ENCODE measurements at places on chromosomes 12 and 14.

DNA sequence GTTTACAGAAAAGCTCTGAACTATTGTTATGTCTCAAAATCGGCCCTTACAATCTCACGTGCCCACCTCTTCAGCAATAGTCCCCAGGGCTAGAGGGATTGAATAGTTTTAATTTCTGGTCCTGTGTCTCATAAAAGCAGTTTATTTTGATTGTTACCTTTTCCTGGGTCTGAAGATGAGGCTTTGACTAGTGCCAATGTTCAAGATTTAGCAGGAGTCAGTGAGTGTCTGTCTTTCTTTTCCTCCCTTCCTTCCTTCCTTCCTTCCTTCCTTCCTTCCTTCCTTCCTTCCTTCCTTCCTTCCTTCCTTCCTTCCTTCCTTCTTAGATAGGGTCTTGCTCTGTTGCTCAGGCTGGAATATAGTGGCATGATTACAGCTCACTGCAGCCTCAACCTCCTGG lies 24.7 kb upstream of the SOCS2 start:
- no peak for DNase-seq

GRCh38 chr12:91824991-91825390 lies 320.7 kb downstream of the BTG1 start:
- DNase-seq, result no peak

DNA sequence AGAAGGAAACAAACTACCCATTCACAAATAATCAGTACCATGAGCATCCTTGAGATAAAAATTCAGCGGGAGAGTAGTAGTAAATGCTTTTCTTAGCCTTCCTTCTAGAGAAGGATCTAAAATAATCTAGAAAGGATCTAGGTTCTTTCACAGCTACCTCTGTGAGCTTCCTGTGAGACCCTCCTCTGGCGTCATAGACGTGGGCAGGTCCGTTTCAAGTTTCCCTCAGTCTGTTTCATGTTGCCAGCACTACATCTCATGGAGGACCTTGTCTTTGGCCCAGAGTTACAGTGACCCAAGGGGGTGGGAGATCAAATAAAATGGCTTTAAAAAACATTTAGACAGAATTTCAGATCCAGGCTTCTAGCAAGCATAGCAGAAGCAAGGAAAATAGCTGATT lies 13.6 kb downstream of the DAAM1 start:
- no peak for DNase-seq

DNA sequence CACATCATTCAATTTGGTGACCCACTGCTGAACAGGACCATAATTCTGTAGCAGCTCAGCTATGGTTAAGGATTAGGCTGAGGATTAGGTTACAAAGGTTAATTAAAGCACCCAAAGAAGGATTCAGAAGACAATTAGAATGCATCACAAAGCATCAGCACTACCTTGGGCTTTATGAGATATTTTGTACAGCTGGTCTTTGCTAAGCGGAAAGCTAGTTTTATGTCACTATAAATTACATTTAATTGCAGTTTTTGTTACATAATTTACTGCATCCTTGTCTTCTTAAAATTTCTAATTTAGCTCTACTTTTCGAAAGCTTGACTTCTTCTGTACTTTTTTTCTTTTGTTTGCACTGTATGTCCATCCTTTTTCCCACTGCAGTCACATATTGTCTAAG lies 711.5 kb downstream of the RPS29 start:
- no peak for DNase-seq

DNA sequence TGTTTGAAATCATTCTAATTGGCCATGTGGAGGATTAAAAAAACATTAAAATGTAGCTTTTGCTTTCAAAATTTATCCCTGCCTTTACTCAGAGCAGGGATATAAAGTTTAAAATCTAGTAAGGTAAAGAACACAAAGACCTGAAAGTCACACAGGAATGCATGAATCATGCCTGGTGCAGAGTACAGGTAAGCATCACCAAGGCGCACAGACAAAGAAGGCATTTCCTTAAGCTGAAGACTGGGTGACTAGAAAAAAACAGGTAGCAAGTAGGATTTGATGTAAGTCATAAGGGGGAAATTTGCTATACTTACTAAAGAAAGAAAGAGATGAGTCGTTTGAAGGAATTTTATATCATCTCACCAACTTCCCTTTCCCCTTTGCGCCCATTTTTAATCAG lies 405.6 kb downstream of the GXYLT1 start:
- no peak for DNase-seq

DNA sequence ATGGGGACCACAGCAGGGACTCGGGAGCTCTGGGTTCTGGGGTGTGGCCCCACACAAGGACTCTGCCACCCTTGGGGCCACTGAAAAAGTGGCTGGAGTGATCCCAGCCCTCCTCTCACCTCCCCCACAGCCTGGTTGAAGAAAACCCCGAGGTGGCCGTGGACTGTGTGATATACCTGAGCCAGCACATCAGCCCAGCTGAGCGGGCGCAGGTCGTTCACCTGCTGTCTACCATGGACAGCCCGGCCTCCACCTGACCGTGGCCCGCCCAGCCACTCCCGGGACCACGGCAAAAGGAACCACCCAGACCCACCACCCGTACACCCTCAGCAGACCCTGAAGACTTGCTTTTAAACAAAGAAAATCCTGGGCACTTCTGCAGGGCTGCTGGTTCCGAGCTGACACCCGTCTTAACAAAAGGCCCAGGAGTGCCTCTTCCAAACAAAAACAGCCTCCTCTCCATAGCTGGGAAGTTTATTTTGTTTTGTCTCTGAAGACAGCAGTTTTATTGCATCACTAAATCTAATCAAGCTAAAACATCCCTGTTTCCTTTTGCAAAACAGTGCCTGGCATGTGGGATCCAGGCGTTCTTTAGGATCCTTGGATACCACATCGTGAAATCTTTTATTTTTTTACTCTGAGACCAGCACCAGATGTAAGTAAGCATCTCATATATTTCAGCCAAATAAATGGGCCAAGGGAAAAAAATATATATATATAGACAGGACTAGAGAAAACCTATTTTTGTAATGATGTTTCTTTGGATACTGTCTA lies 42.8 kb downstream of the FOXN4 start:
- no peak for DNase-seq

GRCh38 chr14:60095781-60096450 lies 4.2 kb downstream of the PCNX4 start:
- no peak for DNase-seq

DNA sequence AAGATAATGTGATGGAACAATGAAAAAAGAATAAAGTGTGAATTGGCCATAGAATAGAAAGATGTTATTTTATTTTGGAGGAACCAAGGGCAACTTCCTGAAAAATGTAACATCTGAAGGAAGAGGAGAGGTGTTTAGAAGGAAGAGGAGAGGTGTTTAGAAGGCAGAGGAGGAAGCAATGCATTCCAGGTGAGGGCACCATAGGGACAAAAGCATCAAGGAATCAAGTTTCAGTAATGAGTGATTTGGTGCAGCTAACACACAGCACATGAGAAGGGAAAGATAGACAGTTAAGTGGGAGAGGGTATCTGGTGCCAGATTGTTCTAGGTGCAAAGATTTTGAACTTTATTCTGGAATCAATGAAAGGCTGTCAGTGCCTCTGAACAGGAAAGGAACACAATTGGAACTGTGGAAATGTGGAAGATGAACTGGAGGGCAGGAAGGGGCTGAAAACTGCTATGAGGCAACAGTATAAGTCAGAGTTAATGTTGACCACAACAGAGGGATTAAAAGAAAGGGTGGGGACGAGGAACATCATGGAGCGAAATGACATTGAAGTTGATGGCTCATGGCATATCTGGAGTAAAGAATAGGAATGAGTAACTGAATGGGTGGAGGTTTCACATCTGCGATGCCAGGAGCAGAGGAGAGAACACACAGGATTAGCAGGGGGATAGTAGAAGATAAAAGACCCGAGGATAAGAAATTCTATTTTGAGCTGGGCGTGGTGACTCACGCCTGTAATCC lies 326.6 kb downstream of the LRIG3 start:
- peak; percentile 6 for DNase-seq

DNA sequence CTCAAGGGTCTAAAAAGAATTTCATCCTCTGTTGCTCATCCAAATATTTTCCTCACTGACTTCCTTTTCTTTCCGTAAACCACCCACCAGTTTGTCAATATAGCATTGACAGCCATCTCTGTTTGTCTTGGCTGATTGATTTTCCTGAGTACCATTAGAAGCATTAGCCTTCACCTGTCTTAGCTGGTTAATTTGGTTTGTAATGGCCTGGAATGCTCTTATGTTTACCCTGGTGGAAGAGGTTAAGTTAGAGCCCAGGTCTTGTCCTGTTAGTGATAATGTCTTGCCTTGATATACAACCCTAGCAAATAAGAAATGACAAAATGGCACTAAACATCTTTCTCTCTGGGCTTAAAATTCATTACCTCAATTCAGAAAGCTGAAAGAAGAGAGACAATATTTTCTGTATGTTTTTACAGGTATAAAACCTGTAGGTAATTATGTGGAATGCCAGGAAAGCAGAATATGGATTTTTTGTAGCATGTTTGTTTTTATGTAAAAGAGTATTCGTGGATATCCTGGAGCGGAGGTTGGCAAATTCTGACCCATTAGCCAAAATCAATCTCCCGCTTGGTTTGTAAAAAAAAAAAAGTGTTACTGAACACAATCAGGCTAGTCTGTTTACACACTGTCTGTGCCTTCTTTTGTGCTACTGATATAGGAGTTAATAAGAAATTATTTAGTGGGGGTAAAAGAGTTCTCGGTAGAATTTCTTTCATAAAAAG lies 224.4 kb upstream of the DAAM1 start:
- no peak for DNase-seq

DNA sequence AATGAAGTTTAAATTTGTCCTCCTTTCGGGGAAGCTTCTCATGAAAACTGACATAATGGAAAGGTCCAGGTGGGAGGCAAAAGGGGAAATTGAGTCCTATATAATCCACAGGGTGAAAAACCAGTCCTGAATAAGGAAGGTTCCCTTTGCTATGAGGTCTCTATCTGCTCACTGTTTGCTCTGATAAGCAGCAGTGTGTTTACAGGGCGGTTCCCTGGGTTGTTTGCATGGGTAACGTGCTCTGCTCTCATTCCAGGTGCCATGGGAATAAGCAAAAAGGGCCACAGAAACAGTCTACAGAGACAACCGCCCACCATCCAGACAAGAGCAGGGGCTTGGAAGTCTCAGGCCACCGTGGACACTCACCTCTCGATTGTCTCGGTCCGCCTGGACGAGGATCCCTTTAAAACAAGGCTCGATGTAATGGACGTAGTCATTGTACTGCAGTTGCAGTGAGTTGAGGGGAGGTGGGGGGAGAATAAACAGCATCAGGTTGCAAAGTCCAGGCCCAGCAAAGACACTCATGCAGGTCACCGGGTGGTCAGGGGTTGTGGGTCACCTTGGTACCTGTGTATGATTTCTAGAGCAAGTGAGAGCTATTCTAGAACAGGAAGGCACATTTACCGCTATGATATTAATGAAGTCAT lies 32.7 kb downstream of the CACNA2D4 start:
- DNase-seq, result no peak

DNA sequence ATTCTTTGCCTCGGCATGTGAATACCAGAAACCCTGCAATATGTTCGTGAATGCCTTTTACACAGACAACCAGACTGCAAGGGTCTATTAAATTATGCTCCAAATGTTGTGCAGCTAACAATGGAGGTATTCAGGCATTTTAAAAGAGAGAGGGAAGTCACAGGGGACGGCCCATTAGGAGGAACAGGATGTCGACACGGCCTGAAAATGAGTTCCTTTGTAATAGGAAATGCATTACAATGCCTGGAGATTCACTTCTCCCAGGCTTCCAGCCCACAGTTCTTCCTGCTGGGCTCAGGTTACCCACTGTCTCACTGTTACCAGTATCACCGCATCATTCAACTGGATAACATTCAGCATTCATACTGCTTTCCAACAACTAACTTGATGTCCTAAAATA lies 2.5 kb downstream of the DUSP6 start:
- no peak for DNase-seq

GRCh38 chr12:3493859-3494176 lies 2.8 kb downstream of the PRMT8 start:
- no peak for DNase-seq

- DNase-seq, result no peak
These were observed 7.2 kb downstream of the CCDC85C start for GRCh38 chr14:99596772-99597171.

DNA sequence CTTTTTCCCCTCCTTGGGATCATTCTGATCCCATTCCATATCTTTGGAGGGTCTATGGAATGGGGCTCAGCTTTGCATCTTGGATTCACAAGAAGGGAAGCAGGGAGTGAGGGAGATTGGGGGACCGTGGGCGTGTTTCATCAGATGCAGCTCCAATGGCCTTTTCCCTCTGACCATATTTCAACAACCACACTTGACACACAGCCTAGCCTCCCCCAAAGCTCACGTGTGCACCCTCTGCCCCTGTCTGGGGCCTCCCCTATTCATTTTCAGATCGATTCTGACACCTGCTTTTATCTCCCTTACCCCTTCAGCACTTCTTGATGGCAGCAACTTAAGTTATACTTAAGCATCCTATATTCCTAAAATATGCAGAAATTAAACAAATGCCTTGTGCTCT lies 126.6 kb downstream of the CHST11 start:
- DNase-seq, result no peak

GRCh38 chr14:51823706-51824105 lies 36.7 kb upstream of the GNG2 start:
- no peak for DNase-seq

DNA sequence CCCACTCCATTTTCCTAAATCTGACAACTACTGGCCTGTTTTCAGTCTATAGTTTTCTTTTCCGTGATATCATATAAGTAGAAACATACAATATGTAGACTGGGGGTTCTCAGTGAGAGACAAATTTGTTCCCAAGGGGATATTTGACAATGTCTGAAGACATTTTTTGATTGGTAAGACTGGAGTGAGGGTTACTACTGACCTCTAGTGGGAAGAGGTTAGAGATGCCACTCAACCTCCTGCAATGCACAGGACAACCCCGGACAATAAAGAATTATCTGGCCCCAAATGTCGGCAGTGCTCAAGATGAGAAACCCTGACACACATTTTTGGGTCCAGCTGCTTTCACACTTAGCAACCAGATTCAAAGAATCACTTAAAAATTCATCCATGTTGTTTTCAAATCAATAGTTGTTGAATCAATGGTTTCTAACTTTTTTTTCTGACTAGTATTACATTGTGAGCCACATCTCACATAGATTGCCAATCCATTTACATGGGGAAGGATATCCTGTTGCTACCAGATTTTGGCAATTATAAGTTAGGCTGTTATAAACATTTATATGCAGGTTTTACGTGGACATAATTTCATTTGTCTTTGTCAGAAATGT lies 307.1 kb downstream of the RPL10L start:
- DNase-seq, result peak; percentile 3
